ENCODE measurements at places on chromosomes 7 and 10.

GRCh38 chr7:55099821-55100543 lies 81.2 kb downstream of the EGFR start:
- no peak for DNase-seq

- peak; percentile 65 for DNase-seq
These were observed 172.6 kb upstream of the TNRC18 start for GRCh38 chr7:5596046-5596895.

GRCh38 chr7:108327353-108327752 lies 128.9 kb downstream of the NRCAM start:
- DNase-seq = no peak

GRCh38 chr7:27151341-27151930 lies 947 bp downstream of the HOXA3 start:
- DNase-seq = no peak

- peak; percentile 21 for DNase-seq
These were observed 1.7 kb downstream of the ELFN1 start for GRCh38 chr7:1671594-1672451.

DNA sequence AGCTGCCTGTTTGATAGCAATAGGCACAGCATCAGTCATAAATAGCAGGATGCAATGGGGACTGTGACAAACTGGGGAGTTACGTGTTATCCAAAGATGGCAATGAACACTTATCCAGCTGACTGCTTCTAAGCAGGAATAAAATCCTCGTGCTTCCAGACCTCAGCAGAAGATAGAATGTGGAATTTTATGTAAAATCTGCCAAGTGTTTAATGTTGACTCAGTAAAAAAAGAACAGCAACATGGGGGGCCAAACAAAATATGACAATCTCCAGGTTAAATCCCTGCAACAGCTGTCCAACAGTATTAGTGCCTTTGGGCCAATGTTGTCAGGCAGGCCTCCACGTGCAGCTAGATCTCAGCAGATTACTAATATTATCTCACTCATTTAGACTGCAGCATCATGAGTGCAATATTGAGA lies 127.3 kb downstream of the SEMA3C start:
- peak; percentile 51 for DNase-seq

- DNase-seq = no peak
These were observed 181.6 kb downstream of the PTPN20 start for GRCh38 chr10:47092831-47093230.

DNA sequence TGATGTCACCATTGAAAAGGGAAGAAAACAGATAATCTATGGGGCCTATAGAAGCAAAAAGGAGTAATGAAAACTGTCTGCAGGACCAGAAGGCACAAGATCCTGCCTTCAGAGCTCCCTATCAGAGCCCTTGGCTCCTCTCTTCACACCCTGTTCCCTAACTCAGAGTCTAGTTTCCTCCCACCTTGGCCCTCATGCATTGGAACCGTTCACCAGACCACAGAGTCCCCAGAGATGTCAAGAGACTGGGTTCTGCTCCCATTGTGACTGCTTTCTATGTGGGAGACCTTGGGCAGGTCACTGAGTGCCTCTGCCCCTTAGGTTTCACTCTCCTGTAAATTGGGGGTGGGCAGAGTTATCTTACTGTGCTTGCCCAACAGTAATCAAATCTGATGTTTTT lies 80.1 kb upstream of the RPA3 start:
- DNase-seq = no peak

DNA sequence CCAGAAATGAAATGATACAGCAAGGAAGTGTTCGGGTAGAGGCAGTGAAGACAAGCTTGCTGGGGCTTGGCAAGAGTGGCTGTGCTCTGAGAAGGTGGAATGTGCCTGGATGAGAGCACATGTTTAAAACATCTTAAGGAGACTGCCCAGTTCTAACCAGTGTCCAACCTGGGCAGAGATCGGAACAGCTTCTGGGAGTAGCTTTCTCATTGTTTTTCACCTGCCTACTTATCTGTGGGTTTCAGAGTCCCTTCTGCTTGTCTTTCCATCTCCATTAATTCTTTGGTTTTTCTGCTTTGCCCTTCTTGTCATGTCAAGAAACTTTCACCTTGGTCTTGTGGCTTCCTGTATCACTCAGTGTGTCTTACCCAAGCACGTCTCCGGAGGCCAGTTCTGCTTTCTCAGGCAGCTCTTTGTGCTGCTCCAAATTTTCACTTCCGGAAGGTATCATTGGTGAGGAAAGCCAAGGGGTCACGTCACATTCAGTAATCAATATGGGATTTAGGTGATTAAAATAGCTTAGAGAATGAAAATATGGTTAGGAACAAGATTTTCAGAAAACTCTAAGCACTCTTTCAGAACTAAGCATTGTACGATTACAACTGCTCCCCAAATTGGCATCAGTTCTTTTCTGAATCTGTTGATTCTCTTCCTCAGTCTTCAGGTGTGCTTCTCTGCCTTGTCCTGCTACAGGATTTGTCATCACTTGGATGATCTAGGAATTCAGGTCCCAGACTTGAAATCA lies 5.5 kb upstream of the LAMB4 start:
- DNase-seq = no peak

DNA sequence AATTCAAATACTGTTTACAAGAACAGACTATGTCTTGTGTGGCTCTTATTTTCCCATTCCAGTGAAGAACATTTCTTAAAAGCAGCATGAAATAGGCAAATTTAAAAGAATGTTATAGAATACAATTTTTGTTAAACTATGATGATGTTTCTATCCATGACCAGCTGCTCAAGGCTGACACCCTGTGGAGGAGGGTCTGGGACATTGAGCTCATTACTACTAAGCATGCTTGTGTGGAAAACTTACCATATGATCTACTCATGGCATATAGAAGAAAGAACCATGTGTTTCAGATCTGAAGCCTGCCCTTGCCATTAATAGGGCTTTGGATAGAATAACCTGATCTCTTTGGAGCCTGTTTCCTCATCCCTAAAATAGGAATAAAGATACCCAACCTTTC lies 125.0 kb downstream of the FOXP2 start:
- DNase-seq = peak; percentile 36

GRCh38 chr7:77827999-77828398 lies 29.4 kb downstream of the PHTF2 start:
- DNase-seq = no peak

DNA sequence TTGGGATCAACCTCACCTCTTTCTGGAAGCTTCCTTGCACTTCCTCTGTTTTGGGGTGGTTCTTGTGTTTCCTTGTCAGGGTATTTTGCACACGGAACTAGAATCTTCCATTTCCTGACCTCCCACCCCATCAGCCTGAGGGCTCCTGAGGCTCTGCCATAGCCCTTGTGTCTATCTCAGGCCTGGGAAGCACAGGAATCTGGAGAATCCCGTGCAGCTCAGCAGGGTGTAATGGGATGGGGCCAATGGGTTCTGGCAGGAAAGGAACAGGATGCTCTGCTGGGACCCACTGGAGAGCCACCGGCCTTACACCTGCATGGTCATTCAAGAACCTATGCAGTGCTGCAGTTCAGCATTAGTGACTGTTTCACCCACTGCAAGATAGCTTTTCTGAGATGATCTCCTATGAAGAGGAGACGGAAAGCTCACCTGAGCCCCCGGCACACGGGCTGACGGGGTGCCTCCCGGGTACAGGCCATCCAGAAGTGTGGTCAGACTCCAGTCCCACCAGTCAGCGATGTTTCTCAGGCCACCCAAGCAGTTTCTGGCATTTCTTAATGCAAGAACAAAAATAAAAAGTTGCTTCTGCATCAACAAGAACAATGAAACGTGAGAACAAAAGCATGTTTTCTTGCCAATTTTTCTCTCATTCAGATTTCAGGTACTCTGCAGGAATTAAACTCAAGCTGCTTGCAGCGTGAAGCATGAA lies 133.2 kb downstream of the PKD1L1 start:
- no peak for DNase-seq

GRCh38 chr10:98076086-98076485 lies 45.7 kb upstream of the CRTAC1 start:
- no peak for DNase-seq

- no peak for DNase-seq
These were observed 19.8 kb downstream of the POT1 start for GRCh38 chr7:124909808-124910207.

DNA sequence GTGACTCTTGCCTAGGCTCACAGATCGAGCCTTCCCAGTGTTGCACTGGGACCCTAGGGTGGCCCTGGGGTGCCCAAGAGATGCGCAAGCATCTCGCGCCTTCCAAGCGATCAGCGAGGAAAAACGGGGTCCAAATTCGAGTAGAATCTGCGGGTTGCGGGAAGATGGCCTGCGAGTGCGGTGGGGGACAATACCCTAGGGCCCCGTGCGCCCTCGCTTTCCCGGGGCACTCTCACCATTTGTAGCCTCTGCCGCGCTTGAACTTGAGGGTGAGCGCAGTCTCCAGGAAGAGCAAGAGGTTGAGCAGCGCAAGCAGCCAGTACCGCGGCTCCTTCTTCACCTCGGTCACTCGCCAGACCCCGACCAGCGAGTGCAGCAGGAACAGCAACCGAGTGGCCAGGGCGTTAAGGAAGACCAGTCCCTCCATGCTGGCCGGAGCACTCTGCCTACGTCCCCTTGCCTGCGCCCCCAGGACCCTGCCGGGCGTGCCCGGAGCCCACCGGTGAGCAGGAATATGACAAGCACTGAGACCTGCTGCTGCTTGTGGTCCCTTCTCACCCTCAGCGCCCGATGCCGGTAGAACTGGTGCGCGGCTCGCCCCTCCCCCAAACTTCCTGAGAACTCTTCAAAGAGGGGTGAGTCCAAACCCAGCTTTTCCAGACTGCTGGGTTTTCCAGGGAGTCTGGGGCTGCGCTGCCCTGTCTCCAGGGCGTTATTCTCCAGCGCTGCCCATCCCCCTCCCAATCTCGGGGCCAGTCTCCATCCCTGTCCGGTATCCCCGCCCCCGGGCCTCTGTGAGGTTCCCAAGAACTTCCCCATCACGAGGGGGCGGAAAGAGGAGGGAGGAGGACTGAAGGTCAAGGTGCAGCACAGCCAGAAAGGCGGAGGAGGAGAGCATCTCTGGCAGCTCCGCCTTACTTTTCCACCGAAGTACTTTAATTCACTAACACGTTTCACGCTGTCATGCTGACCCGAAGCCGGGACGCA lies at the start of gene TMEM26:
Gene TMEM26, minus strand, starts transcription at position 727 of the 987 bp plus-strand sequence. Its CDS starts 300 bp downstream, at position 427.
- peak; percentile 43 for DNase-seq

GRCh38 chr10:84820120-84820519 lies 491.7 kb downstream of the CCSER2 start:
- DNase-seq = peak; percentile 41

DNA sequence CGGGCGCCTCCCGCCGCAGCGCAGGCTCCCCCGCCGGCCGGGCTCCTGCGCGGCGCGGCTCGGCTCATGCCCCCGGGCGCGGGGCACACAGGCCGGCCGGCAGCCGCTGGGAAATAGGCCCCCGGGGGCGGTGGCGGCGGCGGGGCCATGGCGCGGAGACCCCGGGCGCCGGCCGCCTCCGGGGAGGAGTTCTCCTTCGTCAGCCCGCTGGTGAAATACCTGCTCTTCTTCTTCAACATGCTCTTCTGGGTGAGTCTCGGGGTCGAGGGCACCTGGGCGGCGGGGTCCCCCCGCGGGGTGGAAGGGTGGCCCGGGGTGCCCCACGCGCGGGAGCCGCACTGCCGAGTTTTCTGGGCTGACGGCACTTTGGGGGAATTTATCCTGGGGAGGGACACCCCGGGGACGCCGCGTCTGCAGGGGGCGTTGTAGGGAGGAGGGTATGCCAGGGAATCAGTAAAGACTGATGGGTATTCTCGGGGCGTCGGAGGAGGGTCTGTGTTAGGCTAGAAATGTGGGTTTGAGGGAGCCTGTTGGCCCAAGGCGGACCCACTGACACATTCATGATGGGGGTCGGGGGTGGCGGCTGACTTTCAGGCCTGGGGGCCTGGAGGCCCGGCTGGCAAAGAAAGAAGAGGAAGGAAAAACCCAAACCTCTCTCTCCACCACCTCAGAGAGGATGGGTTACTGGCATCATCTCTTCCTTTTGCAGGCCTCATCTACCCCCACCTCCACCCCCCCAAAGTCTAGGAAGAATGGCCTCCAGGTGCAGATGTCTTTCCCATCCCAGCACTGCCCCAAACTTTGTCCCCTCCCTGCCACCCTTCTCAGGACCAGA lies 544 bp downstream of the TSPAN33 start:
- DNase-seq = no peak

DNA sequence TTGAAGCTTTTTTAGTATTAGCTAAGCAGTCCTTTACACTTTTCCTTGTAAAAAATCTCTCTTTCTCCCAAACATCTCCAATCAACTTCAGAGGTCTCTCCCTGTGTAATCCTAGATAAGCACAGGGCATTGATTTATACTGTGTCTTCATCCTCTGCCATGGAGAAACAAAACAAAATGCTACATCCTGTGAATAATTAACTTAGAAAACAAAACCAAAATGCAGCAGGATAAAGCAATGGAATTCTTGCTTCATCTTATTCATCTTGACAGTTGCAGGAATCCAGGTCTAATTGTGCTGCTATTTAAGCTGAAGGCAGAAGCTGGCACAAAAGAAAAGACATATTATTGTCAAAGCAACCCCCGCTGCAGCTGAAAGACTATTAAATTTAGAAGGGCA lies 641.5 kb upstream of the SORCS1 start:
- no peak for DNase-seq

DNA sequence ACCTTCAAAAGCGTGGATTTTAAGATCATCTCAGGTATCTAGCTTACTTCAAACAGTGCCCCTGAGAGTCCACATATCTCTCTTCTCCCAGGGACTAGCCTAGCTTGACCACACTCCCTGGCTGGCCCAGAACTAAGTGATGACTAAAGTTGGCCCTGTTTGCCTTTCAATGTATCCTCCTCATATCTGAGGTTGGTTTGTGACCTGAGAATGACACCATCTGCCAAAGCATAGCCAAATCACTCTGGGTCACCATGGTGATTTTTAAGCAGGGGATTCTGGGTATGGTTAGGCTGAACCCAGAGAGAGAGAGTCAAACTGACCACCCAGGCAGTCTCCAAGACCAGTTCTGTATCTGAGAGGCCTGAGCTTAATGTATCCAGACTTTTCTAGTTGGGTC lies 16.2 kb downstream of the CNNM1 start:
- DNase-seq = no peak

GRCh38 chr10:97683556-97684367 lies 3.3 kb downstream of the AVPI1 start:
- DNase-seq = no peak

DNA sequence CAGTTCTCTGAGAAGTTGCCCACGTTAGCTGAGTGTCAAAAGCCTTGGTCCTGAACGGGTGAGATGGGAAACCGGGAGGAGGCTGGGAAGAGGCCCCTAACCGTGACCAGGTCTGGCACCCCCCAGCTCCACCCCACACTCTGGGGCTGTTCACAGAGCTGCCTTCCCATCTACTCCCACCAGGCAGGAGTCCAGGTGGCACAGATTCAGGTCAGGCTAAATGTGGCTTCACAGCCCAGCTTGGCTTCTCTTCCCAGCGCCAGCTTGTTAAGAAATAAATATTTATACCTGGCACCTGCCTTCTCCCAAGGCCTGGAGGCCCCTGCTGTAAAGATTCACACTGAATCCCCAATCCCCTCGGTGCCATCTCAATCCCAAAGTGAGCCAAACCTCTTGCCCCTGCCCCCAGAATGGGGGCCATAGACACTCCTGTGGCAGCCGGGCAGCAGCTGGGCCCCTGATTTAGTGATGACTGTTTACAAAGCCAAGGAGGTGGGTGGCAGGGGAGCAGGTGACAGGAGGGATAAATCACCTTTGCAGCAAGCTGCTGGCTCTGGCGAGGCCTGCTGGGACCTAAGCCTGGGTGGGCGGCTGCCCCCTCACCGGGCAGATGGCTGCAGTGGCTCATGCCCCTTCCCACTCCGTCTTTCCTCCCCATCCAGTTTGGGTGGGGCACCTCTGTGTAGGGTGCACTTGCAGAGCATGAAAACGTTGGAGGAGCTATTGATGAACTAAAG lies 72.5 kb downstream of the GOLGA7B start:
- DNase-seq = no peak

GRCh38 chr7:17392846-17393245 lies 94.4 kb downstream of the AHR start:
- DNase-seq = no peak

- DNase-seq = no peak
These were observed 17.2 kb downstream of the SFR1 start for GRCh38 chr10:104139221-104139620.
